Inflammatory macrophage (primary cell): ENCODE measurements at places on chromosomes 5 and 9.

- DNase-seq, result no peak
These were observed 3.4 kb upstream of the APBA1 start for GRCh38 chr9:69675563-69675962.

GRCh38 chr5:132214491-132214890 lies 13.2 kb downstream of the P4HA2 start:
- no peak for DNase-seq

- DNase-seq, result no peak
These were observed 128.7 kb downstream of the NIPBL start for GRCh38 chr5:37005252-37005651.

DNA sequence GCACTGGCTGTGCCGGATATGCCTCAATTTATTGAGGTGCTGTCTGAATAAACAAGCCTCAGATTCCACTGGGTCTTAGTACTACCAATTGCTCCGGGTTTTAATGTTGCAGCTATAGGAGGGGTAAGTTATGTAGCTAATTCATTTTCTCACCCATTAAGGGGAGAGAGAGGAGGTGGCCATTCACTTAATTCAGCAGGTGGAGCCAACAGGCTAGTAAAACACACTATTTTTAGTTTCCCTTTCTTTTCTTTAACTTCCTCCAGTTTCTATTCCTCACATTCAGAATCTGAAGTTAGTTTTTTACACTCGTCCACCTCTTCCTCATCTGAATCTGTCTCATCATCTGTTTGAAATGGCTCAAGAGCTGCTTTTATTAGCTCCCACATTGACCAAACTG lies 105.6 kb upstream of the CDH10 start:
- DNase-seq, result no peak

DNA sequence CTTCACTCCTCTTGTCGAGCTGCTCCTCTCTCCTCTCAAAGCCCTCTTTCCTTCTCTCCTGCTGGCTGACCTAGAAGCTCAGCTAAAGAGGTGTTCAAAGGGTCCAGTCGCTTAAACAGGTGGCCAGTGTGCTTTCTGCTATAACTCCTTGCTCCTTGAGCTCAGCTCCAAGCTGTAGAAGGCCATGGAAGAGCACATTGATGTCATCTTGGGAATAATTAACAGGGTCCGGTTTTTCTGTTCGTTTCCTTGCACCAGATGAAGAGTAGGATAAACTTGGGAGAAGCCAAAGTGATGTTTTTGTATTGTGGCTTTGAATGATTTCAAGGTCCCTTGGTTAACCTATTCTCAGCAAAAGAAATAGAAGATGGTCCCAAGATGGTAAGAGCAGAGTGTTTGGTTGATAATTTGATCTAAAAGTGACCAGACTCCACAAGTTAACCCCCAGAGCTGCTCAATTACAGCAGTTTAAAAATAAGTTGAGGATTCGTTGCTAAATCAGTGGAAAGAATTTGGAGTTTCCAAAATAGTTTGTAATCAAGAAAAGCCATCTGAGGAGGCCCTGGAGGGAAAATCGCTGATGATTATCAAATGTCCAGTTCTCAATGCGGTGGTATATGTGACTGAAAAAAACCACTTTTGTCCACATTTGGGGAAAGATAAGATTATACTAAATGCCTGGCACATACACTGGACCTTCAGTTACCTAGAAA lies 148.1 kb downstream of the DOCK8 start:
- DNase-seq, result no peak

DNA sequence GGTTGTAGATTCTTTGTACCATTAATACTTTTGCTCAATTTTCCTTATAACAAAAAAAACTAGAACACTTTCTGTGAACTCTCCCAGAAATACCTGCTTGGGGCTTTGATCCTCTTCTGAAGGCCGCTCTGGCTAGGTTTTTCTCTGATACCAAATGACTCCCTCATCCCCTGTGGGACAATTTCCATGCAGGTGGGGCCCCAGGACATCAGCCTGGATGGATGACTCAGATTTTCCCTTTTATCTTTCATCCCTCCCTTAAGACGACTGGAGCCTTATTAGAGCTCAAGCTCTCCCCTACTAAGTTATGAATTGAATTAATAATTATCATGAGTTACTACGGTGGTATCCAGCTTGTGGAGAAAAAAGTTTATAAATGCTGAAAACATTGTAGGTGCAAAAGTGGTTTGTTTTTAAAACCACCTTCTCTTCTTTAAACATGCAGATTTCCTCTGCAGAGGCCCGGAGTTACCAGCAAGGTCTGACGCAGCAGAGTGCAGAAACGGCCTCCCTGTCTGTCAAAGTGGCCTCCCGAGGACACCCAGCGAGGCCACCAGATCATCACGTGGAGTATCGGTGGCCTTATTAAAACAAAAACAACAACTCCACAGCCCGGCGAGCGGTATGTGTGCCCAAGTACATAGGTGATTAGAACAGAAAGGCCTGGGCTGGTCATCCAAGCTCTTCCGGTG lies 50.8 kb upstream of the IRX4 start:
- no peak for DNase-seq

DNA sequence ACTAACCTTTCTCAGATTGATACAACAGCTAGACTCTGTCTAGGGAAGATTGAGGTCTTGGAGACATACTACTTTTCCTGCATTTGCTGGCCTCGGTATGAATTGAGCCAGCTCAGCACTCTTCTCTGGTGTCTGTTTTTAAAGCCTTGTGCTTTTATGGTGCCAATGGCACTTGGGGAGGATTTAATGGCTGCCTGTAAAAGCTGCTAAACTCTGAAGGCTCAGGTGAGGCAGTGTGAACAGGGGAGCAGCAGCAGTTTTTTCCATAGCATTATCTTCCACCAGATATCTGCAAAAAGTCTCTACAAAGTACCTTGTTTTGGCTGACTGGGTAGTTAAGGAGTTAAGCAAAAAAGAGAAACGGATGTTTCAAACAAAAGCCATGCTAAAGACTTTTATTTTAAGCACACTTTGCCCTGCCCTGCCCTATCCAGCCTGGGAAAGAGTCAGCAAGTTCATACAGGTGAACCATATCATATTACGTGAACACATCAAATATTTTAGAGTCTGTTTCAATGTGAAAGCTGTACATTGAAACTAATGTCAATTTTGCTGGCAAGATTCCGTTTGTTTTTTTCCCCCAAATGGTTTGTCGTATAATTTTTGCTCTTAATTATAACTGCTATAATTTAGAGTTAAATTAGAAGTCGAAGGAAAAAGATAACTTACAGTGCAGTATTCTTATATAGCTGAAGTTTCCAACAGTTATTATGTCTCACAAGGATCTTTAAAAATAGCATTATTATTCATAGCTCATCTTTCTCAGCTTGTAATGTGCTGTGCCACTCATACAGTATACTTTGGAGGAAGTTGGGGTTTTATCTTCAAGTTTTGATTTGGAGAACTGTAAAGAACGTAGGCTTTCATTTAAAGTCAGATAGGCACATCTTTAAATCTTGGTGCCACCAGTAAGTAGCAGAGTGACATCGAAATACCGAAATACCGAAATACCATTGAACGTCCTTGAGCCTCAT lies 424.1 kb upstream of the CD180 start:
- DNase-seq, result no peak

DNA sequence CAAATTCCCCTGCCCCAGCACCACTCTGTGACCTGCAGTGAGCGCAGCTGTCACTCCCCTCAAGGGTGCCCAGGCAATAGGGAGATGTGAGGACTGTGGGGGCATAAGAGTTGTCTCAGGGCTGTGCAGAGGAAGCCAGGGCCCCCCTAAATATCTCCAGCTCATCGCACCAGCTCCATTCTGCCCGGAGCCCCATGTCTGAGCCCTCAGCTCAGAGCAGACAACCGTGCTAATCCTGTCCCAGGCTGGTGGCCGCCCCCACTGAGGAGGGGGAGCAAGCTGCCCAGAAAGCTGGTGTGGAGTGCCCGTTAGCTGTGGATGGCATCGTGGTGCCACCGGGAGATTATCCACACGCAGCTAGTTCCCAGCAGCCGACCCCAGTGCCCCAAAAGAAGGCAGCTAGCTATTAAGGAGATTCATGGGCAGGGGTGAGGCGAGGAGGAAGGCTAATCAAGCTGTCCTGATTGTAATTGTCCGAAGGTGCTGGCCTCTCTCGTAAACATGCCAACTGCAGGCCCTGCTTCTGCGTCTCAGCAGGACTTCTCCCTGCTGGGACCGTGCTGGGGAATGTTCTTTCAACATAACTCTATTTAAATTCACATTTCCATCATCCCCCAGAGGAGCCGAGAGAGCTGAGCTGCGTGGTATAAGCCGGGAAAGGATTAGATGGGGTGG lies 17.0 kb upstream of the FIBCD1 start:
- no peak for DNase-seq

DNA sequence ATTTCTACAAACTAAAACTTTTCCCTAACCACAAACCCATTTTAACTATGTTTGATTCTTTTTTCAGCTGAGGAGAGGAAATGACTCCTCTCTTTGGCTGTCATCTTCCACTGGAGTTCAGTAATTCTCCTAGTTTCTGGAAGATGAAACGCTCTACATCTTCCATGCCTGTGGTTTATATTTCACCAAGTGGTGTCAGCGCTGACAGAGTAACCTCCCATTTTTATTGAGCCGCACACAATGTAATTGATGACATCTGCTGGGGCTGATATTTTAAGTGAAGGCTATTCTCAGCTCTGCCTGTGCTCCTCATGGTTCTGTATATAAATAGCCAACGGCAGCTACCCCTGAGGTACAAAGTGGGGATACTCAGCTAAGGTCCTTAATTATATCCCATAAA lies 234.6 kb downstream of the SPOCK1 start:
- DNase-seq, result no peak

DNA sequence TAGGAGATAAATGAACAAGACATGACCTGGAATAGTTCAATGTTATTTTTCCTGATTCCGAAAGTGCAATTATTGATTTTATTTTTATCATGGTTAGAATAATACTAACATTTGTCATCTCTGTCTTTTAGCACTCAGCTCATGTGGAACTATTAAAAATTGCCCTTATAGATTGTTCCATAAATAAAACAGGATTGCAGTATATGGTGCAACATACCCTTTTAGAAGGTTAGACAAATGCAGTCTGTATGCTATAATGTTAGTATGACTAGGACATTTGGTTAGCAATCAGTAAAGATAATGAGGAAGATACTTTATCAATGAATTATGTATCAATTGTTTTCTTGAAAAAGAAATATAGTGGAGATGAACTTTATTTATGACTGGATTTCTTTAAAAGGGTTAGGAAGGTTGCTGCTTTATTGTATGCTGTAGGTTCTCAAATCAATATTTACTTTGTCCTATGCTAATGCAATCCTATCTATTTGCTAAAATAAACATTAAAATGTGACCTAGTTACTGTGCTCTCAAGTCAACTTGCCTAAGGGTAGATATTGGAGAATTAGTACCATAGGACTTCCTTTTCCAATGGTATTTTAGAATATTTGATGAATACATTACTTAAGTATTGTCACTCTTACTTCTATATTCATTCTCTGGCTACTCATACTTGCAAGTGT lies 348.9 kb upstream of the ISL1 start:
- no peak for DNase-seq

DNA sequence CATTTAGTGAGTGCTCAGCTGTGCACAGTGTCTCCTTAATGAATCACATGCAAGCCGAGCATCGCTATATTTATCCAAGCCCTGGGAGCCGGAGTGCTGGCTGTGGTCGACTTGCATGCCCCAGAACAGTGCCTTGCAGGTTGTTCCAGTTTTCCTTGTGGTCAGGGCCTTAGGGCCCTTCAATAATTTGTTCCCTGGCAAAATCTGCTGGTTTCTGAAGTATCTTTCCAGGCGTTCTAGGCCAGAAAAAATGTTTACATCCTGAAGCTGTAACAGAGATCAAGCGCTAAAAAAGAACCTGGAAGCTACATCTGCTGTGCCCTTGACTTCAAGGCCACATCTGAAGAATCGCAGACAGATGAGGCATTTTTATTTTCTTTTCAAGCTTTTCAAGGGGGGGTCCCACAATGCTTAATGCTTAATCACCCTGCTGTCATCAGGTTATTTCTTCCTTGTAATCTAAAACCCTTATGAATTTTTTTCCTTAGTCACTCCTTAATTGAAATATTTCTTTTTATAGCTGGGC lies 105.8 kb downstream of the DOCK2 start:
- no peak for DNase-seq

- DNase-seq, result no peak
These were observed 19.0 kb downstream of the DYNC2I2 start for GRCh38 chr9:128637656-128638055.

GRCh38 chr9:96333958-96334357 lies 32.0 kb upstream of the HSD17B3 start:
- DNase-seq, result no peak

GRCh38 chr5:32249668-32250067 lies 63.1 kb downstream of the MTMR12 start:
- DNase-seq, result no peak

GRCh38 chr5:146588331-146589027 lies 72.5 kb upstream of the GPR151 start:
- DNase-seq, result no peak

DNA sequence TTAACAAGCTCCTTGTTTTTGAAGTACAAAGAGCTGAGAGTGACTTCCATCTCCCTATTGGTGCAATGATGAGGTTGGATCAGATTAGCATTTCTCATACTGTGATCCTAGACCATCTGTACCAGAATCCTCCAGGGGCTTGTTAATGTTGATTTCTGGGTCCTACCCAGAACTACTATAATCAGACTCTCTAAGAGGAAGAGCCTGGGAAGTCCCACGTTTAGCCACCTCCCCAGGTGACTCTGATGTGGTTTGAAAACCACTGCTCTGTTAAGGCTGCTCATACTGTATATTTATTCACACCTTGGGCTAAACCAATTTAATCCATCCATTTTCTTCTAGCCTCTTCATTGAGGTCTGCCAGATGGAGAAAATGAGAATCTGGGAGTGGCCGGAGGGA lies 49.6 kb upstream of the SMIM32 start:
- no peak for DNase-seq

DNA sequence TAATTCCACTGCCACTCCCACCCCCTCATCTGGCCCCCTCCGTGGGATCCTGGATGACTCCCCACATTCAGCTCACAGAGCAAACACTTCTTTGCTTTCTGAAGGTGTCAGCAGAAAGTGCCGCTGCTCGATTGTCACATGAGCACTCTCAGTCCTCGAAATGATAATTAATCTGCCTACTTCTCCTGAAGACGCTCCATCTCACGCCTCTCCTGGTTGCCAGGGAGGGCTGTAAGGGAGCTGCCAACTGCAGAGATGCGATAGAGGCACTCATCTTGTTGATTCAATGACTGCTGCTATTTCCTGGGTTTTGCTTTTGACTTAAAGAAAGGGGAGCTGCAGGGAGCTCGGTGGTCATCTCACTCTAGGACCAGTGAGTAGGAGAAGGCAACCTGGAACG lies 206.5 kb downstream of the DAB2IP start:
- no peak for DNase-seq

DNA sequence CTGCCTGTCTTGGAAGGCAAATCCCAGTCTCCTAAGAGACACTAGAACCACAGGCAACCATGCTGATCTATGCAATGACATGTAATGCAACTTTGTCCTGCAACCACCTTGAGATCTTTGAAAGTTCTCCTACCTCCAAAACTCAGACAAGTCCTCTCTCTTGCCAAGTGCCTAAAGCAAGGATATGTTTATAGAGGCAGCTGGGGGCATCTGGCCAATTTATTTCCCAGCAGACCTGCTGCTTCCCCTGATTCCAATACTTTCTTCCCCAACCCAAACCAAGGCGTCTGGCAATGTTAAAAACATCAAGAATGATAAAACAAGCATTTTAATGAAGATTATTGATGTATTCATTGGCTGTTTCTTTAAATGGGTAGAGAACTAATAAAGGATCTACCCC lies 138.4 kb downstream of the DOCK8 start:
- no peak for DNase-seq
